Fibroblast of skin of left quadriceps (primary cell): ENCODE measurements at places on chromosomes 7 and 10.

- DNase-seq = no peak
Measured at GRCh38 chr10:6918305-6918704, 338.2 kb upstream of the PRKCQ start.

DNA sequence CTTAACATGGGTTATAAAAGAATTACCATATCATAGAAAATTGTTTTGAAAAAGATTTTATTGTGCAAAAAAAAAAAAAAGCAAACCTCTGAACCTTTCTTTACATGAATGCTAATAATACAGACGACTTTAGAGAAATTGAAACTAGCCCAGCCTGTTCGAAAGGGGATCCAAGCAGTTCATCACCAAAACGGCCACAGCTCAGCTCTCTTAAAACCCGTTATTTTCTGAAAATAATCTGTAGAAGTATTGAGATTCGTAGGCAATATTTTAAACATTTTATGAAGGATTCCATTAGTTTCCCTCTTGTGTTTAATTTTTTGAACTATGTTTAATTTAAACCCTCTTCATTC, 9.9 kb upstream of the GSAP start:
- DNase-seq = no peak

DNA sequence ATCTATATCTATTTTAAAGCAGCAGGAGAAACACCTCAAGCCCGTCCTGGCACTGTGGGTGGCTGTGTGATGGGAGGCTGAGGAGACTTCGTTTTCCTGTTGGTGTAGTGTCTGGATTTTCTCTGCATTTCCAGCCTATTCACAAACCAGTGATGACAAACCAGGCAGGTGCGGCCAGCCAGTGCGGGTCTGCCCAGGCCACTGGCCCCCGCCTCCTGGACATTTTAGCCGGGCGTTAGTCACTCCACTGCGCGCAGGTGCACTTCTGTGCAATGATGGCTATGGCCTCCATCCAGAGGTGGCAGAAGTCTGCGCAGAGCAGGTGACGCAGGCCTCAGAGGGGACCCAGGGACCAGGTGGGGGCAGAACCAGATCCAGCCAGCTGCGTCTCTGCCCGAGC, 64.9 kb upstream of the PITRM1 start:
- no peak for DNase-seq

DNA sequence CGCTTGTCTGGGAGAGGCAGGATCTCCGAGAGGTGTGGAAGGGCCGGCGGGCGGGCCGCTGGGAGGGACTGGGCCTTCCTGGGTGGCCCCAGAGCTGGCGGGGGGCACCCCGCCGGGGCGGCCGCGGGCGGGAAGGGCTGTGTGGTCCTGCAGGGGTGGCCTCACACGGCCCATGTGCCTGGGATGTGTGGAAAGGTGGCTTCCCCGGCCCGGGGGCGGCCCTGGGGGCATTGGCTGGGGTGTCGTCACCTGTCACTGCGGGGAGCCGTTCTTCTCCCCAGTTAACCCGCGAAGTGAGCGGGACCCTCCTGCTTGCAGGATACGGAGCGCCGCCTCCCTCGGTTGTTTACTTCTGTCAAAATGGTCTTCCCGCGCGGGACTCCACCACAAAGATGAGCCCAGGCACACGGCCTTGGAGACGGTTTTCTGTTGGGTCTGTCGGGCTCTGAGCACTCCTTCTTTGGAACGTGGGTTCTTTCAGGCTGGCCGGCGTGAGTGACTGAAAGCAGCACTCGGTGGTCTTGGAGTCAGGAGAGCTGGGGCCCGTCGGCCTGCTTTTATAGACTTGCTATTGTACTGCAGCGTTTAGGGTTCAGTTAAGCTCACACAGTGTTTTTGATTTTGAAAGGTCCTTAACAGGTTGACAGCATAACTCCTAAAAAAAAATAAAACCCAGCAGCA, 700 bp downstream of the SMC3 start:
- DNase-seq = no peak

DNA sequence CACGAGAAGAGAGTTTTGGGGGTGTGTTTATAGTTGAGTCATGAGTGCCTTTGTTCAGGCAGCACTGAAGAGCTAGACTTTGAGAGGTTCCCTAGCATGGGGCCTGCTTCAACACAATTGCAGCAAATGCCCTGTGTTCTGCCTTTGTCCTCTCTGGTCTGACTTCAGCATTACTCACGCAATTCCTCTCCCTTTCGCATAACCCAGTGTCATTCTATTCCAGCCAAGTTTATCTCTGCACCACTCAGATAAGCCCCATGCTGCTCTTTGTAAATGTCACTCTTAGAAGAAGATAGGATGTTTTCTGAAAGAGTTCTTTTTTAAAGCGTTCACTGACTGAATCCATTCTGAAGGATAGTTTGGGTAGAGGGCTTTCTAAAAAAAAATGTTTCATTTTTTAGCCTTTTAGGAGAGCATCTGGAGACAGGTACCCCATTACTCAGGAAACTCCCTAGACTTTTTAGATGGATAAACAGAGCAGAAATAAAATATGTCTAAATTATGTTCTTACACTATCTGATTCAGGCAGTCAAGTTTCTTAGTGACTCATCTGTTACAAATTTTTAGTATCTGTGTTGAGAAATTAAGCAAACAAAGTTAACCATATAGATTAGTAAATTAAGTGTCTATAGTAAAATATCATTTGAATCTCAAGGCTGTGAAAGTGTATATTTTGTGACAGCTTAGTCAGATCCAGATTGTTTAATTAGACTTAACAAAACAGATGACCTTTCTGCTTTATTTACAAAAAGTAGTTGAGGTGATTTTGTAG, 318.5 kb downstream of the GPR158 start:
- no peak for DNase-seq

DNA sequence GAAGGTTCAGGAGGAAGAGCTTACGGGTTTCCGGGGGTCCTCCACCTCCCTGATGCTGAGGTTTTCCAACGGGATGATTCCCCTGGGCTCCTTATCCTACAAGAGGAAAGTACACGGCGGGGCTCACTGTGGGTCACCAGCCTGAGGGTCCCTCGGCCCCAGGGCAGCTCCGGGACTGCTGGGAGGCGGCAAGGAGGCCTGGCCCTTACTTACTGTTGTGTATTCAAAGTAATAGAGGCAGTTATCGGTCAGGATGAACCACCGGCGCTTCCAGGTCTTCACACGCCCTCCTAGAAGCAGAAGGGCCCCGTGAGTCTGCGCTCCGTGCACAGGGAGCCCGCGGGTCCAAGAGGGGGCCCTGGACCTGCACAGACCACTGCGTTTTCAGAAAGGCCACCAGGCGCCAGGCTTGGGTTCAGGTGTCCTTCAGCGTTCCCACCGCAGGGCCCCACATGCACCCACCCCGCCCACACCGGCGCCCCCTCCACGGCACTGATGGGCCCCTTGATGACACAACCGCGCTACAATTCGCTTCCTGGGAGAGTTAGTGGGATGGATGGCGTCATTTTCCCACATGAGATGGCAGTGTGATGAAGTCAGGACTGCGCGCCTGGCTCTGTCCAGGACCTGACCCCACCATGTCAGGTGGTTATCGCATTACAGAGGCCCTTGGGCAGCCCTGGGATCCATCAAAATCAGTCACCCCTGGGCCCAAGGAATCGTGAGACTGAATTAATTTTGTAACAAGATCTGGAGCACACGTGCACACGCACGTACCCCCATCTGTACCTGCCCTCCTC, 106.7 kb downstream of the CYTH3 start:
- DNase-seq = no peak

- DNase-seq = peak; percentile 85
Measured at GRCh38 chr7:84372155-84372621, 177.6 kb upstream of the SEMA3A start.

- DNase-seq = peak; percentile 82
Measured at GRCh38 chr10:70694418-70695141, 22.3 kb downstream of the ADAMTS14 start.

GRCh38 chr10:131531265-131532190, 220.0 kb upstream of the TCERG1L start:
- no peak for DNase-seq

DNA sequence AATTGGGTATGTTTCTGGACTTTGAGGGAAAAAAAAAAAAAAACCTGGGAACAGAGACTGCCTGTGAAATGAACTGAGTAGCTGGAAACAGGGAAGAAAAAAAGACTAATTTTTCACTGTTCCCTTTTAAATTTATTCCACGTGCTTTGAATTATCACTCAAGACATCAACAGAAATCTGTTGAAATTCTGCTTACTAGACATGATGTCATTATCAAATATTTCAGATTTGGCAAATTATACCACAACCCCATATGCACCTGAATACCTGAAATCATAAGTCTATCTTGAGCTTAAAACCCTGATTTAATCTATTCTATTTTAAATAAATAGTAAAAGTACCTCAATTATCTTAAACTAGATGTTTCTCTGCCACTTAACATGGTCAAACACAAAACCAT, 5.0 kb upstream of the REEP3 start:
- DNase-seq = no peak

GRCh38 chr7:73668886-73669230, 1.2 kb downstream of the VPS37D start:
- no peak for DNase-seq

GRCh38 chr10:131899695-131900349, 986 bp upstream of the PPP2R2D start:
- no peak for DNase-seq

- DNase-seq = no peak
Measured at GRCh38 chr7:157116762-157117161, 22.0 kb upstream of the UBE3C start.

GRCh38 chr10:80410578-80411145, 2.3 kb downstream of the PRXL2A start:
- no peak for DNase-seq

GRCh38 chr7:17150018-17150417, 148.4 kb upstream of the AHR start:
- DNase-seq = no peak

- no peak for DNase-seq
Measured at GRCh38 chr10:58972576-58973234, 203.7 kb upstream of the PHYHIPL start.

GRCh38 chr7:92731335-92732063, 104.9 kb downstream of the CDK6 start:
- no peak for DNase-seq

DNA sequence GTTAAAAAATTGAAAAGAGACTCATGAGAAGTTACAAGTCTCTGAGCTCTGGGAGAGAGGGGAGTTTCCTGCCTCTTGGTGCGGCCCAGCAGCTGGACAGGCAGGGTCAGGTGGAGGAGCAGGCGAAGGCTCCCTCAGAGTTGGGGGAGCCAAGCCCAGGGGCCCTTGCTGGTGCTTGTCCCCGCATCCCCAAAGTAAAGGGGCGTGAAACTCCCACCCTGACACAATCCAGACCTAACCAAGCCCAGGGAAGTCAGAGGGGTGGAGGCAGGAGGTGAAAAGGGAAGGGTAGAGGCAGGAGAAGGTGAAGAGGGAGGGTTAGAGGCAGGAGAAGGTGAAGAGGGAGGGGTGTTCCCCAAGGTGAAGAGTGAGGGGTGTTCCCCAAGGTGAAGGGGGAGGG, 322.8 kb downstream of the GLRX3 start:
- no peak for DNase-seq

- DNase-seq = no peak
Measured at GRCh38 chr10:49103761-49104160, 11.6 kb downstream of the VSTM4 start.

DNA sequence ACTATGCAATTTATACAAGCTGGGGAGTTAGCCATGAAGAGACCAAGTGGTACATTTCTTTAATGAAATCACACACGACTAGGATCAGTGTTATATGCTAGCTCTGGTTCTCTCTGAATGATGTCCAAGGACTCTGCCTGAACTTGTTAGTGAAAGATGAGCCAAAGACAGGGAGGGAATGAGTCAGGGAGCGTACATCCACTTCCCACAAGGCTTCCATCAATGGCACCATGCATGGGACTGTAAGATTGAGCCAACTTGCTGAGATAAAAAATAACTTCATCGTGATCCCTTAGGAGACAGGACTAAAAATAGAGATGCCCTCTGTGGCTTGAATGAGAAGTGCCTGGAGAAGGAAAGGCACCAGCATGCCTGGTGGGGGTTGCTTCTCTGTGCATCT, 629.7 kb downstream of the ACTR3B start:
- DNase-seq = no peak

GRCh38 chr7:17986851-17987250, 40.8 kb downstream of the PRPS1L1 start:
- DNase-seq = peak; percentile 61

DNA sequence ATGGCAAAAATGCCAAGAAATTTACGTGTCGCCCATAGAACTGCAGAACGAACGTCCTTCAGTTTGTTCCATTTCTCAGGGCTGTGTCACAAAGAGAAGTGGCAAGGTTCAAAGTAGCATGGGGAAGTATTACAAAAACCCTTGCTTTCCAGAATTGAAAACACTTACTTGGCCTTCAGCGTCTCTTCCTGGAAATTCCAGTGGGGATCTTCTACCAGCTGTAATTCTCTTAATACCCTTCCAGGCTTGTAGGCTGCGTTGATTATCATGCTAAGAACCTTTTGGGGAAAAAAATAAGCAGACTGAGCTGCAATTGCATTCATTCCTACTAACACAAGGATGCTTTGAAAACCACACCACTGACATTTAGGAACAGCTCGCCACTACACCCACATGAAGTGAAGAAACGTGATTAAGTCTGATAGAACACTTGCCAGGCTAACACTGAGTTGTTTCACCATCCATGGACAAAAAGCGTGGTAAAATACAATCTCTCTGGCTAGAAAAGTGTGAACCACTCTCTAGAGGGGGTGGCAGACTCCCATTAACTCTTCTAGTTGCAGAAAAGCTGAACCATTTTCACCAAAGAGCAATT, 222.3 kb downstream of the SFMBT2 start:
- DNase-seq = no peak

DNA sequence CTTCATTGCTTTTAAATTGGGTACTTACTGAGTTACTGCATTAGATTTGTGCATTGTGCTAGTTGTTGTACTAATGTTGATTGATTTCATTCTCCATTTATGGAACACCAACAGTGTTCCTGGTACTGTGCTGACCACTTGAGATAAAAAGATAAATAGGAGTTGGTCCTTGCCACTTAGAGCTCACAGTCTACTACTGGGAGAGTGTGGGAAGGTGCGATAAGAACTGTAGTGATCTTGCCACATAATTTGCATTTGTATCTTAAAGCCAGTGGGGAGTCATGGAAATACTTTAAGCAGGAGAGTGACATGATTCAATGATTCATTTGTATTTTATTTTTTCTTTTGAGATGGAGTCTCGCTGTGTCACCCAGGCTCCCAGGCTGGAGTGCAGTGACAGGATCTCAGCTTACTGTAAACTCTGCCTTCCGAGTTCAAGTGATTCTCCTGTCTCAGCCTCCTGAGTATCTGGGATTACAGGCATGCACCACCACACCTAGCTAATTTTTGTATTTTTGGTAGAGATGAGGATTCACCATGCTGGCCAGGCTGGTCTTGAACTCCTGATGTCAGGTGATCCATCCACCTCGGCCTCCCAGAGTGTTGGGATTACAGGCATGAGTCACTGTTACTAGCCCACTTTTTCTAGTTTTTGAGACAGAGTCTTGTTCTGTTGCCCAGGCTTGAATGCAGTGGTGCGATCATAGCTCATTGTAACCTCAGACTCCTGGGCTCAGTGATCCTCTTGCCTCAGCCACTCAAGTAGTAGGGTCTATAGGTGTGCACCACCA, 51.2 kb upstream of the TMEM248 start:
- DNase-seq = no peak

DNA sequence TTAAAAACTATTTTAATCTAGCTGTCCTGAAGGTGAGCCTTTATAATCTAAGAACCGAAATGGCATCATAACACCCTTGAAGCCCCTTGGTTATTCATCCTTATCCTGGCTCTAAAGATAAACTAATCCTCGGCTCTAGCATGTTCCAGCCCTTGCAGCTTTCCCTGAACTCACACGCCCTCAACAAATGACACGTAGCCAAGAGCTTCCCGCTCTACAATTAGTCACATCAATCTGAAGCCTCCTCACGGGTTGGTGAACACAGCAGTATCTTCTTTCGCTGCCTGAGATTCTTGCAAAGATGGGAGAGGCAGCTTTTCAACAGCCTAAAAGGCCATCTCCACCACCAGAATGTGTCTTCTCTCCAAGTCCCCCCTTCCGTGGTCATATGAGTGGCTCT, 4.1 kb downstream of the FRMD4A start:
- DNase-seq = no peak
